ENCODE measurements at places on chromosomes 7 and 10.
A peak's percentile ranks its signal among the peaks of the same experiment; 100 is the strongest.

DNA sequence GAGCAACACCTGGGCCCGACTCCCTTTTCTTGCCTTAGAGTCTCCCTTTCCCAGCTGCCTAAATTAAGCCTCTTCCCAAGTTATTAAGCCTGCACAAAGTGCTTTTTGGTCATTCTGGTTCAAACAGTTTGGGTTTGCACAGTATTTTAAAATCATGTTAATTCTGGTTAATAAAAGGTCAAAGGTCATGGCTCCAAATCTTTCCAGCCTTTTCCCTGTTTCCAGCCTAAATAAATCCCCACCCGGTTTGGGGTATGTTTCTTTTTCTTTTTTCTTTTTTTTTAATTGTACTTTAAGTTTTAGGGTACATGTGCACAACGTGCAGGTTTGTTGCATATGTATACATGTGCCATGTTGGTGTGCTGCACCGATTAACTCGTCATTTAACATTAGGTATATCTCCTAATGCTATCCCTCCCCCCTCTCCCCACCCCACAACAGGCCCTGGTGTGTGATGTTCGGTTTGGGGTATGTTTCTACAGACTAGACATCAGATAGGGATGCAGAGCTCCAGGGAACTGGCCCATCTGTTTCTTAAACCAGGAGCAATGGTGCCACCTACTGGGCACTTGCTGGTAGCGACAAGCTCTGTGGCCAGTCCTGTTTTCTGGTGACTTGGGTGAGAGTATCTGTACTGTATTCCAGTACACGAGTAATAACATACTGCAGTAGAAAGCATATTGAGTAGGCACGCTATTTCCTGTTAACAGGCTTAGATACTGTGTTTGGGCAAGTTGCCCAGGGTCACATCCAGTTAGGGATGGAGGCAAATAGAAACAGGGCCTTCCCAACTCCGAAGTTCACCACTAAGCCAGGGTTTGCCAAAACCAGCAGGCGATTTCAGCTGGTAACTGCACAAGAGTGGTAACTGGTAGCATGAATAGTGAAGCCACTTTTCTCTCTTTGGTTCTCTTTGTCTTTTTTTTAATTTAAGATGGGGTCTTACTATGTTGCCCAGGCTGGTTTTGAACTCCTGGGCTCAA, 60.6 kb upstream of the TRIM8 start:
- DNase-seq = peak; percentile 89

DNA sequence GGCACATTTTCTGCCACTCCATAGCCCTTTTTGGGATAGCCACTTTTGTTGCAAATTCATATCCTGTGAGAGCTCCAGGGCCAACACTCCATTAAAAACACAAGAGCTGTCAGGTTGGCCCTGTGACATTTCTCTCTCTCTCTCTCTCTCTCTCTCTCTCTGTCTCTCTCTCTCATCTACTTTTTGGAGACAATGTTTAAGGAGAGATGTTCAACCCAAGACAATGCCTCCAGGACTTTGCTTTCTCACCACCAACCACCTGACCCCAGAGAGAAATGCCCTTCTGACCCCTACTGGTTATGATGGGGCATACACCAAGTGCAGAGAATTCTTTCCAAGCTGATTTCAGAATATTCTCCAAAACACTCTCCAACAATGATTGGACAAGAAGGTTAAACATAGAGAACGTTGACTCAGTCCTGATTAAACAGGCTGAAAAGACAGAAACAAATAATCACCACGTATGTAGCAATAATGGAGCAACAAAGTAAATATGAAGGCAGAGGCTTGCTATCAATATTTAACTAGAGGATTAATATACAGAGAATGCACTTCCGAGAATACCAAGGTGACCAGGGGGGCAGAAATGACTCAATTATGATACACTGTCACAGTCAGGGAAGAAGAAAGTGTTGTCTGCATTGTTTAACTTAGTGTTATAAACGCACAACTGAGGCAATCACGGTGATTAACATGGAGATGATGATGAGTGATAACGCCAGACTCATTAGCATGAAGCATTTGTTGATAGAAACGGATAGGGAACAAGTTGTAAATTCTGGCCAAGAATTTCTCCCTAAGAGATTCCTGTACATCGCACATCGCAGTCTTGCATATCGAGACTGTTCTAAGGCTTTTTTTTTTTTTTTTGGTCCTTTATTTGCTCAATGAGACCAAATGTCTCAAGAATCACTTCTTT, 178.5 kb downstream of the NRP1 start:
- no peak for DNase-seq

DNA sequence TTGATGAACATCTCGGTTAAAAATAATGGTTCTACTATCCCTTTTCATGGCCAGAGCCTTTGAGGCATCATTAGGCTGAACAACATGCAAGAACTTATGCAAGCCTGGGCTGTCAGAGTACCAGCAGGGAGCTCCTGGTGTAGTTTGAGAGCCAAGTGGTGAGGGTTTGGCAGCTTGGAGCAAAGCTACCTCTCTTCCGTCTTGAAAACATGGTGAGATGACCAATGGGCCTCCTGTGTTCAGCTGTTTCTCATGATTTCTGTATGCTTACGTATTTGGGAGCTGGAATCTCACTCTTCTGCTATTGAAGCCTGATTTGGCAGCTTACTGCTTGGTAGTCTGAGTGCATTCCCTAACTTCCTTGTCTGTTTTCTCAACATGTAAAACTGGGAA, 150.4 kb downstream of the CXCL12 start:
- no peak for DNase-seq

DNA sequence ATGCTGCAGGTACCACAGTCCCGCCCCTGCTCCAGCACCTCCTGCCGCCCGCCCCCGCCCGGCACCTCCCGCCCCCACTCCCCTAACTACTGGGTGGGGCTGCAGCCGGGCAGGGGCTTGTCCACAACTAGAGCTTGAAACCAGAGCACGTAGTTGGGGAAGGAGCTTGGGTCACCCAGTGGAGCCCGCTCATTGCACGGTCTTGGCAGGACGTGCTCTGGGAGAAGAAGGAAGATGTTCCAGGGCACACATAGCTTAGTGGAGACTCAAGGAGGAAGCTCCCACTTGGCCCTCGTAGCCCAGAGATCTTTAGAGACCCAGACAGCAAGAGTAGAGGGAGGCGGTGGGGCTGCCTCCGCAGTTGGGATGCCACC, 692 bp downstream of the IGFBP1 start:
- no peak for DNase-seq

- no peak for DNase-seq
Observed at GRCh38 chr10:91883549-91884444, 25.5 kb downstream of the FGFBP3 start.

DNA sequence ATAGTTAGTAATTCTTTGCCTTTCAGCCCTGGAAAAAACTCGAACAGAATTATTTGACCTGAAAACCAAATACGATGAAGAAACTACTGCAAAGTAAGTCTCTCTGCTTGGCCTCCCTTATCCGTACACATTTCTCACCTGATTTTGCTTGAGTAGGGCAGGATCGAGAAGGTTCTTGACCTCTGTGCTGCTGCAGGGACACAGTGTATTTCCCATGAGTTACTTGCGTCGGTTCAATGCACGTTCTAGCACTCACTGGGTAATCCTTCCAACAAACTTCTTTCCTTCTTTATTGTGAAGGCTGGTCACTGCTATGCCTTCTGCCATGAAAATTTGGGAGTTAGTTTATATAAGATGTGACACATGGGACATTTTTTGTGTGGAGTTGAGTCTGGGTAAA, 171.5 kb upstream of the SH2B2 start:
- no peak for DNase-seq

DNA sequence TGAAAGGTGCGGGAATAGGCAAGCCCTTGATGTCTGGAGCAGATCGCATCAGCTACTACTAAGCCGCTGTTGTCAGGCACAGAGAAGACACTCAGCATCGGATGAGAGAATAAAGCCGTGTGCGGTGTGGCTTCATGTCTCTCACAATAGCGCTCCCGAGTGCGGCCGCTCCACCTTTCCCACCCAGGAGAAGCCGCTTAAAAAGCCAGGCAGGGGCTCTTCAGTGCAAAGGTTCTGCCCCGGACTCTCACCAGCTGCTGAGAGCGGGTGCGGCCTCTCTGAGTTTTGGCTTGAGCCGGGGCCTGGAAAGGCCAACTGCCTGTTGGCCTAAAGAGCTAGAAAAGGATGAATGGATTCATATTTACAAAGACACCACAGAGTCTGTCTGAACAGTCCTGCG, 600.6 kb downstream of the DNAJB6 start:
- no peak for DNase-seq

- DNase-seq = peak; percentile 42
Observed at GRCh38 chr10:87092861-87093631, 1.6 kb downstream of the GLUD1 start.

All from pancreas (tissue), 10 donors.